ENCODE measurements at places on chromosomes 5 and 9.
A peak's percentile ranks its signal among the peaks of the same experiment; 100 is the strongest.

GRCh38 chr5:30693326-30693725 lies 500.2 kb upstream of the CDH6 start:
- no peak for DNase-seq

- DNase-seq = peak; percentile 82
Observed at GRCh38 chr9:135499326-135500070, 984 bp upstream of the MRPS2 start.

GRCh38 chr5:124888622-124889485 lies 142.4 kb upstream of the ZNF608 start:
- DNase-seq = no peak

- no peak for DNase-seq
Observed at GRCh38 chr9:128384801-128385495, 13.8 kb downstream of the URM1 start.

GRCh38 chr9:136629879-136630661 lies 32.6 kb upstream of the EGFL7 start:
- peak; percentile 38 for DNase-seq

DNA sequence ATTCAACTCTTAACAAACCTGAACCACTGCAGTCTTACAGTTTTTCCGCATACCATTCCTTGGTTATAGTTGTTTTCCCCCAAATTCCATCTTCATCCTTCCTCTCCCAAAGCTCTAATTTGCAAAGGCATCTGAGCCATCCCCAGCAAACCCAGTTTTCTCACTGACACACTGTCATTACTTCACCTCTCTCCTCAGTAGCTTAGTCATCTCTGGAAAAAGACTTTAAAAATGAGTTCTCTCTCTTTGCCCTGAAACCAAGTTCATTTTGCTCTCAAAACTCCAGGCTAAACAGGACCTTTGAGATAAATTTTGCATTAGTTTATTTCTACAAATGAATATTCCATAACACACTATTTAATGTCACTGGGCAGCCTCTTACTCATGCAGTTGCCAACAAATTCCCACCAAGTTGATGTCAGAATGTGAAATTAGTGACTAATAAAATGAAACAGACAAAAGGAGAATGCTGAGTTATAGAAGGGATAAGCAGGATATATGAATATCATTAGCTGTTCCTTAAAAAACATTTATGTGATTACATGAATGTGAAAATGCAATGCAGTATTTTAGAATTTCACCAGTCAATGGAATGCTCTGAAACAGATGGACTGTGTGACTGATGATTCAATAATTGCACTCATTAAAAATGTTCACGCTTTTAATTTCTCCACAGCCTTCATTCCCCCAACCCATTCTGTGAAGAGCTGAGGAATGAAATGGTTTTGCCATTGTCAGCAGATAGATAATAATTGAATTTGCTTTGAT lies 107.4 kb upstream of the DMAC1 start:
- no peak for DNase-seq

GRCh38 chr5:123921193-123921592 lies 409.2 kb downstream of the CSNK1G3 start:
- no peak for DNase-seq

DNA sequence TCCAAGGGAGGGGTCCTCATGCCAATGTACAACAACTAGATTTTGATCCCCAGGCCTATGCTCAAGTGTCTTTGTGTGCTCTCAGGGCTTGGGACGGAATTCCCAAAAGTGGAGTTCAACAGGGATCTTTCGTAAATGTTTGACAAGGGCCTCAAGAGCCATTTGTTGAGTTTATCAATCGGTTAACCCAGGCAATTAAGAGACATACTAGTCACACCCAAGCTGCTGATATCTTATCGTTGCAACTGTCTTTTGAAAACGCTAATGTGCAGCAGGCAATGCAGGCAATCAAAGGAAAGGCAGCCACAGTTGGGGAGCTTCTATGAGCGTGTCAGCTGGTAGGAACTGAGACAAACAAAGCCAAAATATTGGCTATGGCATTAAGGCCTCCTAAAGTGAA lies 161.2 kb downstream of the CPLANE1 start:
- no peak for DNase-seq

- no peak for DNase-seq
Observed at GRCh38 chr5:57324861-57325260, 151.0 kb downstream of the GPBP1 start.

DNA sequence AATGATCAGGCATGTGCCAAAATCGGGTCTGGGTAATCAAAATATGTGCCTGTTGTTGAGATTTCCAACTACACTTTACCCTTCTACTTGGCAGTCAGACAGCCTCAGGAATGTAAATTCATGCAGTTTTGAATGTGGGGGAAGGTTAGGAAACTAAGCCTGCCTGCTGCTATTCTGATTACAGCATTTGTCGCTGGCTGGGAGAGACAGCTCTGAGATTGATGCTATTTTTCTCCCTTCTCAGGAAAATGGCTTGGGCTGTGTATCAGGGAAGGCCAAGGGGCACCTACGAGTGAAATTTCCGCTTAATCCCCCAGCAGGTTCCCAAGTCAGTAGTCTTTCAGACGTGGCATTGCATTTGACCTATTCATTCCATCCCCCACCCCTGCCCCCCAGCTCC lies 3.6 kb upstream of the RGS7BP start:
- DNase-seq = no peak

DNA sequence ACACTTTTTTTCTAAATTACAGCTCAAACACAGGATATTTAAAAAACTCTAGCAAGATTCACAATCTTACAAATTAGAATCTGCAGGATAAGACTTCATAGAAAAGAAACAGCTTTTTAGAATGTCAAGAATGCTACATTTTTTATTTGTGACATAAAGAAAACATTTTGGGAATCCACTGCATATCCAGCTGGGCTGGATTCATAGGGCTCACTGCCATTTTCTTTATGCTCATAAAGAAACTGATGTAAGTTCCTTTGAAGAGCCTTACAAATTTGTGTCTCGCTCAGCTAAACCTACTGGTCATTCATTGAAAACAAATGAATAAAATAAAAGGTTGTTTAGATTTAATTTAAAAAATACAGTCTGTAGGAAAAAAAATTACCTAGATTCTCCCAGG lies 332.3 kb downstream of the TRPM3 start:
- no peak for DNase-seq

DNA sequence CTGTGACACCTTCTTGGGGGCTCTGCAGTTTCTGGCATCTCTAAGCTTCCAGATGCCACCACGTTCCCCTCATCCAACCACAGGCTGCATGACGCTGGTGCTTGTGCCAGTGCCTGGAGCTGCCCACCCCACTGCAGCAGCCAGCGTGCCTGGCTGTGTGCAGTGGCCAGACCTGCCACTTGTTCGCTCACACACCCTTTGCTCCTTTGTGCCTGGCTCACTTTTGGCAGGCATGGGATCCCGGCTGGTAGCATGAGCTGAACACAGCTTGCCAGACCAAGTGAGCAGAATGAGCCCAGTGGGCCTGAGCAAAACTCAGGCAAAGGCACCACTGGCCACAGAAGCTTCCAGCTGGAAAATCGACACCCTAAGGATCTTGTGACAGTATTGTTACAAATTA lies 562.9 kb upstream of the ACO1 start:
- no peak for DNase-seq

DNA sequence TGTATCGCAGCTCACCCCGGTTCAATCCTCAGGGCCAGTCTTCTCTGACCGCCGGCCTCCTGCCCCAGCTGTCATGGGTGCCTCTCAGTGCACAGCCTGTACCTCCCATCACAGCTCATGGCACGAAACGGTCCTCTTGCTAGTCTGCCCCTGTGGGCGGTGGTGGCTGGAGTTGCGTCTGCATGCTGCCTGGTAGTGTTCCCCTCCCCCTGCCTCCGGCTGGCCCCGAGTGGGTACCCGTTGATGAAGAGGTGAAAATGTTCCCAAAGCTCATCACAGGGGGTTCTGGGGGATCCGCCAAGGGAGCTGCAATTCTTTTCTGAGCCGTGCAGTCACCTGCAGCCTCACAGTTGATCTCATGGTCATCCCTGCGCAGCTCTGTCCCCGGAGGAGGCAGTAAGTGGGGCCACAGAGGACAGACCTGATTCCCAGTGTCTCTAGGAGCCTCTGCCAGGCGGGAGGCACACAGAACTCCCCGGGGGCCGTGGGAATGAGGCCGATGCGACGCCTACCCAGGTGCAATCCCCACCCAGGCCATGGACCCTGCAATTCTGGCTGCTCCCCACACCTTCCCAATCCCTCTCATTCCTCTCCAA lies 34.7 kb upstream of the FIBCD1 start:
- no peak for DNase-seq

DNA sequence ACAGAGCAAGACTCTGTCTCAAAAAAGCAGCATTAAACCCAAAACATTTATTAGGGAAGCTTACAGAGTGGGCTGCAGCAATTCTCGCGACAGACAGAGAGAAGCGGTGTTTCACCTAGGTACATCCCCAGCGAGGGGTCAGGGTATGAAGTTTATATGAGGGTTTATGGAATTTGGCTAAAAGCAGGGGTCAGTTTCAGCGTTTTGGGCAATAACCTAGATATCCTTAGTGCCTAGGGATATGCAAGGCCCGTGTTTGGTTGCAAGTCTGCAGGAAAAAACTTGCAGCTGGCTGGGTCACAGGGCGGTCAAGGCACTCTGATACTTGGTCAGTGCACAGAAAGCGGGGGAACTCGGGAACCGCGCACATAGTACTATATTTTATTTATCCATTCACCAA lies 649 bp upstream of the GLE1 start:
- DNase-seq = no peak

GRCh38 chr5:129135633-129136032 lies 41.1 kb downstream of the ISOC1 start:
- no peak for DNase-seq

GRCh38 chr5:122586351-122586750 lies 188.5 kb upstream of the SNX2 start:
- no peak for DNase-seq

- no peak for DNase-seq
Observed at GRCh38 chr5:124733329-124733650, 13.1 kb downstream of the ZNF608 start.

DNA sequence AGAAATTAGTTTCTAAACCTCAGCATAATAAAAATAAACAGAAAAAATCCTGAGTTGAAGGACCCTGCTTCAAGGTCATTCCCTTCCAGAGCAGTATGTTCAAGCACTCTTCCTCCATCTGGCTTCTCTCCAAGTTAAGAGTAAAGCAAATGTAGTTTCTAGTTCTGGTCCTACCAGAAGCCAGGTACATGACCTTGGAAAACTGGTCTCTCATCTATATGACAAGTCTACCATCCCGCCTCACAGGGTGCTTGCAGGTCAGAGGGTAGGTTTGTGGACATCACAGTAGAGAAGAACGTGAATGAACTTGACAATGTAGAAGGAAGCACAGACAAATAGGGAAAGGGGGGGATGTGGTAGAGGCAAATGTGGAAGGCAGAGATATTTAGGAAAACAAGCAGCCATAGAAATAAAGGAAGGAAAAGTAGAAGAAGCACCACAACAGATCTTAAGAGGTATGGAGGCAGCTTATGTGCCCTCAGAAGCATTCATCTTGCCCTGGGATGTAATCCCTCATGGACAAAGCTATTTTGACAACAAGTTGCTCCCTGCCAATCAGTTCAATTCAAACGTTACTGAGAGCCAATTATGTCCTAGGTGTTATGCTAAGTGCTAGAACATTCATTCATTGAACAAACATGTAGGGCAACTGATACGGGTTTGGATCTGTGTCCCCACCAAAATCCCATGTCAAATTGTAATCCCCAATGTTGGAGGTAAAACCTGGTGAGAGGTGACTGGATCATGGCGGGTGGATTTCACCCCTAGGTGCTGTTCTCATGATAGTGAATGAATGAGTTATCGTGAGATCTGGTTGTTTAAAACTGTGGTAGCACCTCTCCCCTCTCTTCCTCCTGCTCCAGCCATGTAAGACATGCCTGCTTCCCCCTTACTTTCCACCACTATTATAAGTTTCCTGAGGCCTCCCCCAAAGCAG lies 23.7 kb upstream of the CTNNAL1 start:
- no peak for DNase-seq

- no peak for DNase-seq
Observed at GRCh38 chr5:139671096-139671841, 23.1 kb downstream of the CXXC5 start.

DNA sequence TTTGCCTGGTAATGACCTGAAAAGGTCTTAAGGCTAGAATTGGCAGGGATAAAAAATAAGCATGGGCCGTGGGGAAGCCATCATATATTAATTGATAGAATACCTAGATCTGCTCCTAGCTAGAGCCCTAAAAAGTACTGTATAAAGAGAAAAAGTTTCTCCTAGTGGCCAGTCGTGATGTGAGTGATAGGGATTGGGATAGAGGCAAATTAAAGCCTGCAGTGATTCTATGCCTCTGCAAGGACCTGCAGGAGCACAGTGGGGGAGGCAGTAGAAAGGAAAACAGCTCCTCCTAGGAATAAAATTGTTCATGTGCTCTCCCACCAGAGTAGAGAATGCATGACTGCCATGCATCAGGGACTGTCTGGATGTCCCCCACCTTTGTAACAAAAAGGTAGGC lies 56.2 kb upstream of the FTMT start:
- DNase-seq = no peak

DNA sequence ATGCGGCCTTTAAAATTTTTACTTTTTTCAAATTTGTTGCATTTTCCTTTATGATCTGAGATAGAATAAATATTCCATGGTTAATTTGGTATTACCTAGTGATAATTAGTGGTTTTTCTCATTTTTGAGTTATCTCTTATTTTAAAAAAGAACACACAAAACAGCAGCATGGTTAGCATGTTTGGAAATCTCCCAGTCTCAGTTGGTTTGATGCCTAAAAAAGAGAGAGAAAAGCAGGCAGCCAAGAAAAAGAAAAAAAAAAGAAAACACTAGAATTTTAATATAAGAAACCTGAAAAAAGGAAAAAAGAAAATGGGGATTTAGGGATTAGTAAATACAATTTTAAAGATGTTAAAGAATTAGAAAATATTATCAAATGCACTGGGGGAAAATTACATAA lies 15.3 kb downstream of the SUSD1 start:
- no peak for DNase-seq

- DNase-seq = no peak
Observed at GRCh38 chr9:121771418-121771817, 120.0 kb downstream of the DAB2IP start.

DNA sequence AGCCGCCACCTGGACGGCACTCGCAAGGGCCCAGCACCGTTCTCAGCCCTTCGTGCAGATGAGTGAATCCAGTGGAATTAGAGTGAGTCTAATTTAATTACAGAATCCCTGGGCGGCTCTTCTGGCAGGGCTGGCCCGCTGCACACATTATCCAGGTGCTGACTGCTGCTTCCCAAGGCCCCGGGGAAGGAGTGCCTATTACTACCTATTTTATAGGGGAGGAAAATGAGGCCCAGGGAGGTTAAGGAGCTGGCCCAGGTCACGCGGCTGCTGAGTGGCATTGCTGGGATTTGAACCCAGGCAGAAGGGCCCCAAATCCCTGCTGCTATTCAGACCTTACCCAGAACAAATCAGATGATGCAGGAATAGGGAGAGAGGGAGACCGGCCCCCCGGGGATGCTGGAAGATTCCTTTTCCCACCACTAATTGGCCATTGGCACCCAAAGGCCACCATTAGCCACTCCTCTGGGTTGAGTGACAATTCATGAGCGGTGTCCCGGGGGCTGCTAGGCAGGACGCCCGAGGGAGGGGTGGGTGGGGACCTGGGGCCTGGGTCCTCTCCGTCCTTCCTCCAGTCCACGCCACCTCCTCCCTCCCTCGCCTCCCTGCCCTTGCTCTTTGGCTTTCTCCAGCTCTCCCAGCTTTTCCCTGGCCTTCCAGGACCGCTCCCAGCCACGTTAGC lies 10.3 kb upstream of the QRFP start:
- DNase-seq = no peak
